ENCODE measurements at places on chromosomes 5 and 9. TPM values are rescaled to one million over a fixed set of nuclear protein-coding genes. Genes with fewer than 3 reads are reported as not detected.

DNA sequence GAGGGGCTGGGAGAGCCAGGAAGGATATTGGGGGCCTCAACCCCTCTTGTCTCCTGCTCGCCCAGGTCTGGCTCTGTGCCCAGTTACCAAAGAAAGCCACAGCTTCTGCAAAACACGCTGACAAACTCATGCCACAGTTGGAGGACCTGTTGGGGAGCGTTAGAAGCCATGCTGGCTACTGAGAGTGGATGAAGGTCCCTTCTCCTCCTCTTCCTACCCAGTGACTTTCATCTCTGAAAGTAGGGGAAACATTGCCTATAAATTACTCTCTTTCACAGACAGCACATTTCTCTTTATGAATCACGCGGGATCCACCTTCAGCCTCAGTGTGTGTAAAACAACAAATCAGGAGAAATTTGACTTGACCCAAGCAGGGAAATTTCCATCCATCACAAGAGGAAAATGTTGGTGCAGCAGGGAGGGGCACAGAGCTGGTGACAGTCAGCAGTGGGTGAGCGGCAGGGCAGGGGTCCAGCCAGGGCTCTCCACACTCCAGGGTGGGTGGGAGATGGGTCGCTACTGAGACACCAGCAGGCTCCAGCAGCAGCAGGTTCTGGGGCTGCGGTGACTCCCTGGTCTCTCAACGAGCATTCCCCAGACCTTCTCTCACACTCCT, 181.9 kb downstream of the FGF18 start:
- H3K27ac ChIP-seq, result no peak overlapping the region
- peaks cover 58% of the 10 kb centered on the region for H3K27me3 ChIP-seq
- no peaks in the 10 kb centered on the region for H3K36me3 ChIP-seq
- DNase-seq, result peak; percentile 37
- peak overlapping the region; percentile 27 for H3K4me3 ChIP-seq

- peaks cover 25% of the 10 kb centered on the region for H3K27me3 ChIP-seq
- DNase-seq, result no peak
- H3K36me3 ChIP-seq, result no peaks in the 10 kb centered on the region
- peak overlapping the region; percentile 2 for H3K4me3 ChIP-seq
- H3K27ac ChIP-seq, result peak overlapping the region; percentile 20
Observed at GRCh38 chr5:76166886-76167576, 83.8 kb downstream of the SV2C start.

- DNase-seq, result no peak
- H3K4me1 ChIP-seq, result peaks cover 25% of the 10 kb centered on the region
- no peaks in the 10 kb centered on the region for H3K36me3 ChIP-seq
- no peak overlapping the region for H3K27ac ChIP-seq
- H3K4me3 ChIP-seq, result no peak overlapping the region
- peaks cover 41% of the 10 kb centered on the region for H3K27me3 ChIP-seq
Observed at GRCh38 chr5:38803246-38803645, 42.6 kb upstream of the OSMR start.

The SLC6A19 gene
- total RNA-seq, result not detected

The PCDHB10 gene
- total RNA-seq, result not detected

DNA sequence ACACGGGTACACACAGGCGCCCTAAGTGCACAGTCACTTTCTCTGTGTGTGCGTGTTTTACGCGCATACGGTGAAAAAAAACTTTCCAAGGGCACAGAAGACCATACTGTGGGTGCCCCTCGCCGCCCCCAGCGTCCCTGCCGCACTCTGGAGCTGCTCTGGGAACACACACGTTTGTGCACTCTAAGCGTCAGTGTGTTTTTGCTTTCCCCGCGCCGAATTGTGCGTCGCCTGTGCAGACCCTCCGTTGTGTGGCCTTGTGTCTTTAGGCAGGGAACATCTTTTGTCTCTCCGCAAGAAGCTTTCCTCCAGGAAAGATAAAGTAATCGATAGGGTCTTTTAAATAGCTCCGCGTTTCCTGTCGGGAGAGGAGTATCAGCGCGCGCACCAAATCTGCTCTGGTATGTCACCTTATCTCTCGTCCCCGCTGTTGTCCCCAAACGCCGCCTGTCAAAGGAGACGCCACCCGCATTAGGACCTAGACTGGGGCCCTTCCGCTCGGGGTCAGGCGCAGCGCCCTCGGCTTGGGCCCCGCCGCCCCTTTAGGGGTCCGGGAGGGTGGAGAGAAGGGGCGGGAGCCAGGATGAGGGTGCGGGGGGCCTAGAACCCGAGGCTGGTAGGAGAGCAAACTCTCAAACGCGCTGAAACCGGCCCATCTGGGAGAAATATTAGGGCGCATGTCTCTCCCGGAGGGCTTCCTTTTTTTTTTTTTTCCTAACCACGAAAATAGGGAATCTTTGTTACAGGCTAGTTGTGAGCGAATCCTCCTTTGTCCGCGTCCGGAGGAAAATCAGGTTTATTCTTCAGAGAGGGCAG, 10.5 kb upstream of the NKX2-5 start:
- H3K27ac ChIP-seq, result no peak overlapping the region
- H3K36me3 ChIP-seq, result no peaks in the 10 kb centered on the region
- peak overlapping the region; percentile 7 for H3K4me3 ChIP-seq
- no peak for DNase-seq
- peaks cover 84% of the 10 kb centered on the region for H3K27me3 ChIP-seq

The S100Z gene
- 1.9 TPM for total RNA-seq

DNA sequence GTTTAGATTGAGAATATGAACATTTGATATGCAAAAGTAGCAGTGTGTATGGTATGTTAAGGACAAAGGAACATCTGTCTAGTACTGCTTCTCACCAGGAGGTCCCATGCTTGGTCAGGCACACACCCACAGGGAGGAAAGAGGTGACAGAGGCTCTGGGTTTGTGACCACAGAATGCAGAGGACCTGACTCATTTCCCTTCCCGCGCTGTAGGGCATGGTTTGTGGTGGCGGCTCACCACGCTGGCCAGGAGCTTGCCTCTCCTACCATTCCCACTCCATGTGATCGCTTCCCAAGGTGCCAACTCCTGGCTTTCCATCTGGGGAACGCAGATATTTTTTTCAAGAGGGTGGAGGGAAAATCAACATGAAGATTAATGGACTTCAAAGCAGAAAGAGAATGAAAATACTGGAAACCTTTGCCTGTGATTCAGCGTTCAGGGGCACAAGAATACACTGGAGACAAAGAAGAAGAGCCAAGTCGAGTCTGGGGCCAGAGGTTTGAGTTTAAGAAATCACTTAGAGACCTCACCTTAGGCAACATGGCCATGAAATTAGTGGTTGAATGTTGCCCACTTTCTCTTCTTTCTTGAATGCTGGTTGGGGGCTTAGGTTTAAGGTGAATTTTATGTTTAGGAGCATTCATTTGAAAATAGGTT, 477.8 kb downstream of the CCDC171 start:
- peaks cover 18% of the 10 kb centered on the region for H3K27me3 ChIP-seq
- peak overlapping the region; percentile 11 for H3K27ac ChIP-seq
- no peaks in the 10 kb centered on the region for H3K36me3 ChIP-seq
- peak; percentile 59 for DNase-seq
- peaks cover 10% of the 10 kb centered on the region for H3K4me1 ChIP-seq
- H3K4me3 ChIP-seq, result no peak overlapping the region

- H3K27ac ChIP-seq, result no peak overlapping the region
- no peaks in the 10 kb centered on the region for H3K36me3 ChIP-seq
- H3K4me1 ChIP-seq, result peaks cover 6% of the 10 kb centered on the region
- H3K27me3 ChIP-seq, result peaks cover 11% of the 10 kb centered on the region
- DNase-seq, result peak; percentile 54
- peak overlapping the region; percentile 76 for H3K4me3 ChIP-seq
Observed at GRCh38 chr9:35675732-35676392, 2.1 kb downstream of the CA9 start.

DNA sequence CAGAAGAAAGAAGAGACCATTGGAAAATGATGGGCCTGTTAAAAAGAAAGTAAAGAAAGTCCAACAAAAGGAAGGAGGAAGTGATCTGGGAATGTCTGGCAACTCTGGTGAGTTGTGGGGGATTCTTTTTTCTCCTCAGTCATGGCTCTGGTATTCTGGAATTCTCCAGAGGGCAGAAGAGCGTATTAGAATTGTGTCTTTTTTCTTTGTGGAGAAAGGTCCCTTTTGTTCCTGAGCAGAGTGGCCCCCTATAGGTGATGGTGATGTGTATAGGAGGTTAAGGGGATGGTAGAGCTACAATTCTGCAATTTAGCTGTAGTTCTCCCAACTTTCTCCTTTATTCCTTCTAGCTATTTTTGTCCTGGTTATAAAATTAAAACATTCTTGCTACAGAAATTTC, 1.6 kb upstream of the DHFR start:
- no peaks in the 10 kb centered on the region for H3K27me3 ChIP-seq
- DNase-seq, result no peak
- H3K27ac ChIP-seq, result peak overlapping the region; percentile 94
- no peak overlapping the region for H3K4me3 ChIP-seq
- peaks cover 20% of the 10 kb centered on the region for H3K36me3 ChIP-seq

GRCh38 chr5:1173485-1174070, 27.8 kb upstream of the SLC6A19 start:
- H3K4me3 ChIP-seq, result no peak overlapping the region
- H3K27me3 ChIP-seq, result no peaks in the 10 kb centered on the region
- DNase-seq, result no peak
- peaks cover 4% of the 10 kb centered on the region for H3K4me1 ChIP-seq

GRCh38 chr5:86570427-86571083, 47.2 kb upstream of the COX7C start:
- no peaks in the 10 kb centered on the region for H3K27me3 ChIP-seq
- H3K4me1 ChIP-seq, result no peaks in the 10 kb centered on the region
- no peak overlapping the region for H3K4me3 ChIP-seq
- no peak for DNase-seq
- H3K27ac ChIP-seq, result no peak overlapping the region
- H3K36me3 ChIP-seq, result no peaks in the 10 kb centered on the region

DNA sequence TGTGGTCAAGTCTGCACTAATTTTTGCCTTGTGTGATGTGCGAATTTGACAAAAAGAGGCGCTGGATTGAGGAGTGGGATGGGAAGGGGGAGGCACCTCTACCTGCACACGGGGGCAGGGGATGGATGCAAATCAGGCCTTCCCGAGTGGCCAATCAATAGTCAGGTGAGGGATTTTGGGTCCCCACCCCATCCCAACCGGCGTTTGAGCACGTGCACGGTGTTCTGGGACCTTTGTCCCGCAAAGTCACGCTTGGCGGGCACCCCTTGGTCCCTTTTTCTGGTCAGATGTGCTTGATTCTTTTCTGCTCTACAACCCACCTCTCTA, 685 bp upstream of the ADAMTS19 start:
- peaks cover 5% of the 10 kb centered on the region for H3K4me1 ChIP-seq
- H3K36me3 ChIP-seq, result peaks cover 4% of the 10 kb centered on the region
- no peak overlapping the region for H3K4me3 ChIP-seq
- no peak for DNase-seq
- H3K27ac ChIP-seq, result no peak overlapping the region

DNA sequence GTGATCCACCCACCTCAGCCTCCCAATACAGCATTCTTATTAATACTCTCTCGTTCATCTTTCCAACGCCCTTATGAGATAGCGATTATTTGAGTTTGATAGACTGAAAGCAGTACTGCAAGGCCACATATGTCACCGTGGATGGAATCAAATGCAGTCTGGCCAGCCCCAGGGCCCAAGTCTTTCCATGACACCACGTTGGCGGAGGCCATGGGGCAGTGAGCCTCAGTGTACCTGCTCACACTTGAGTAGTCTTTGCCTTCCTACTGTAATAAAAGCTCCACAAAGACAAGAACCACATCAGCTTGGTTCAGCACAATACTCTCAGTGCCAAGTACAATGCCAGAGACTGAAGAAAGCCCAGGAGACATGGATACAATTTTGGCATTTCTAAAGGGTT, 88.5 kb downstream of the TTLL11 start:
- no peak overlapping the region for H3K27ac ChIP-seq
- no peak overlapping the region for H3K4me3 ChIP-seq
- H3K4me1 ChIP-seq, result no peaks in the 10 kb centered on the region
- H3K27me3 ChIP-seq, result no peaks in the 10 kb centered on the region
- H3K36me3 ChIP-seq, result no peaks in the 10 kb centered on the region
- DNase-seq, result no peak

DNA sequence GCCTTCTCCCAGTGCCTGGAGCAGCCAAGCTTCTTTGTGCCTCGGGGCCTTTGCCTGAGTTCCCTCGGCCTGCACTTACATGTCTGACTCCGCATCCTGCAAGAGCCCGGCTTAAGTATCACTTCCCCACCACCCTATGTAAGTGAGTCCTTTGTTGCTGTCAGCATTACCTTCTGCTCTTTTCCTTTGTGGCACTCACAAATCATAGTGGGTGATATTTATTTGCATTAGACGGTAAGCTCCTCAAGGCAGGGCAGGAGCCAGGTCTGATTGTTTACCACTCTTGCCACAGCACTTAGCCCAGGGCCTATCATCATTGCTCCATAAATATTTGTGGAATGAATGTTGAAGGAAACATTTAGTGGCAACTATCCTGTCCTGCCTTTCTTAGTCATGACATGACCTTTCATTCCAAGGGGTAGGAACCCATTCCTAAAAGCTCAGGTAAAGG, 4.8 kb downstream of the GM2A start:
- no peak overlapping the region for H3K4me3 ChIP-seq
- DNase-seq, result no peak
- no peak overlapping the region for H3K27ac ChIP-seq
- no peaks in the 10 kb centered on the region for H3K27me3 ChIP-seq

The INSL4 gene
- not detected for total RNA-seq

The PCDHGB6 gene
- total RNA-seq, result 0.09 TPM

The AMBP gene
- total RNA-seq, result not detected

The C5 gene
- total RNA-seq, result 3.5 TPM

GRCh38 chr5:123610665-123611405, 98.9 kb downstream of the CSNK1G3 start:
- no peak overlapping the region for H3K4me3 ChIP-seq
- no peaks in the 10 kb centered on the region for H3K36me3 ChIP-seq
- peaks cover 12% of the 10 kb centered on the region for H3K4me1 ChIP-seq

- H3K27me3 ChIP-seq, result no peaks in the 10 kb centered on the region
- H3K36me3 ChIP-seq, result no peaks in the 10 kb centered on the region
- no peak overlapping the region for H3K27ac ChIP-seq
- H3K4me1 ChIP-seq, result peaks cover 41% of the 10 kb centered on the region
- peak; percentile 16 for DNase-seq
- no peak overlapping the region for H3K4me3 ChIP-seq
Observed at GRCh38 chr9:69028754-69029153, 6.8 kb upstream of the FXN start.

GRCh38 chr5:172920447-172920849, 38.8 kb upstream of the RPL26L1 start:
- no peak for DNase-seq
- H3K4me3 ChIP-seq, result no peak overlapping the region
- H3K27ac ChIP-seq, result no peak overlapping the region
- H3K27me3 ChIP-seq, result no peaks in the 10 kb centered on the region
- peaks cover 9% of the 10 kb centered on the region for H3K4me1 ChIP-seq
- H3K36me3 ChIP-seq, result no peaks in the 10 kb centered on the region

DNA sequence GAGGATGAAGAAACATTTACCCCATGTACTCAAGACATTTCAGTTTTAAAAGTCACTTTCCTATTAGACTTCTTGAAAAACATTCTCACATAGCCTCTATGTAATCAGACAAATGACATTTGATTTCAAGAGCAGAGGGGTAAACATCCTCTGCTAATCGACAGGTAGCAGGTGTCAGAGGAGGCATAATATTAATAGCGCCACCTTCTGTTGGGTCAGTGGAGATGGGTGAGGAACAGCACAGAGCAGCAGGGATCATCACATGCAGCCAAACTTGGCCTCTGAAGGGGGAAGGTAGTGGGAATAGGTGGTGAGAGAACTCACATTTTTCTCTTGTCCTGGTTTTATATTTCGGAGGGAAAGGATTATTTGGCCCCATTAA, 3.3 kb upstream of the LSM11 start:
- H3K4me1 ChIP-seq, result peaks cover 28% of the 10 kb centered on the region
- peaks cover 5% of the 10 kb centered on the region for H3K36me3 ChIP-seq
- no peaks in the 10 kb centered on the region for H3K27me3 ChIP-seq
- peak; percentile 8 for DNase-seq
